Naive thymus-derived CD8-positive, alpha-beta T cell (primary cell): ENCODE measurements at places on chromosomes 16 and 17.

GRCh38 chr16:65598621-65599020 is 476.8 kb upstream of the CDH11 start:
- no peak for DNase-seq

DNA sequence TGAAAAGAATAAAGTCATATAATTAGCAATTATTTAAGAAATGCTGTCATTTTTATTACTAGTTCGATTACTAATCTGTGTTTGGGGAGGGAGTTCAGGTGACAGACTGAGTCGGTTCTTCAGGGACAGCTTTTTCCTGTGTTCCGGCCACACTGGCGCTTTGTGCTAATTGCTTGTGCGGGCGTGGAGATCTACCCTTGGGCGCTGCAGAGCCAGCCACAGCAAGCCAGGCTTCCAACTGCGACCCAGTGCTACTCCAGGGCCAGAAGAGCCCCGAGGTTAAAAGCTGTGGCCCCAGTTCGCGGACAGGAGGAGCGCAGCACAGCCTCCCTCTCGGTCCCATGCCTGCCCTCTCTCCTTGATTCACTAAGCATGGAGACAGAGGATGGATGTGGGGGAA is 6.5 kb upstream of the OR2C1 start:
- DNase-seq = no peak

- DNase-seq = peak; percentile 91
These were observed 14.2 kb upstream of the RHBDF2 start for GRCh38 chr17:76515274-76515949.

DNA sequence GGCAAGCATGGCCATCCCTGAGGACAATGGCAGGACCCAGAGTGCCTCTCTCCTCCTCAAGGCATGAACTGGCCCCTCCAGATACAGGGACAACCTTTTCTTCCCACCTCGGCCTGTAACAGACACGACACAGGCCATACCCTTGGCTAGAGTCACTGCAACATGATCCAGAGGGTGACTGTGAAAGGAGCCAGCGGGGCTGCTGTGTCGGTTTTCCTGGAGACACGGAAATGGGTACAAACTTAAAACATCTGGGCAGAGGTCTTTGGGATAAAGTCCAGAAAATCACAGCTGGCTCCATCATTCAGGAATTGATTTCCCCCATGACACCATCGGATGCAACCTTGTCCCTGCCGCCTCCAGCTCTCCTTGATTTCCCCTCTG is 5.3 kb downstream of the CEP295NL start:
- DNase-seq = no peak

GRCh38 chr16:67349172-67349571 is 22.6 kb downstream of the LRRC36 start:
- no peak for DNase-seq

GRCh38 chr17:44971776-44972483 is 3.8 kb upstream of the C1QL1 start:
- no peak for DNase-seq

GRCh38 chr17:47967607-47968252 is 3.2 kb upstream of the CDK5RAP3 start:
- no peak for DNase-seq

- peak; percentile 44 for DNase-seq
These were observed 27.4 kb upstream of the CACNA1H start for GRCh38 chr16:1125471-1125870.

GRCh38 chr17:29444589-29444988 is 54.4 kb downstream of the TAOK1 start:
- no peak for DNase-seq

DNA sequence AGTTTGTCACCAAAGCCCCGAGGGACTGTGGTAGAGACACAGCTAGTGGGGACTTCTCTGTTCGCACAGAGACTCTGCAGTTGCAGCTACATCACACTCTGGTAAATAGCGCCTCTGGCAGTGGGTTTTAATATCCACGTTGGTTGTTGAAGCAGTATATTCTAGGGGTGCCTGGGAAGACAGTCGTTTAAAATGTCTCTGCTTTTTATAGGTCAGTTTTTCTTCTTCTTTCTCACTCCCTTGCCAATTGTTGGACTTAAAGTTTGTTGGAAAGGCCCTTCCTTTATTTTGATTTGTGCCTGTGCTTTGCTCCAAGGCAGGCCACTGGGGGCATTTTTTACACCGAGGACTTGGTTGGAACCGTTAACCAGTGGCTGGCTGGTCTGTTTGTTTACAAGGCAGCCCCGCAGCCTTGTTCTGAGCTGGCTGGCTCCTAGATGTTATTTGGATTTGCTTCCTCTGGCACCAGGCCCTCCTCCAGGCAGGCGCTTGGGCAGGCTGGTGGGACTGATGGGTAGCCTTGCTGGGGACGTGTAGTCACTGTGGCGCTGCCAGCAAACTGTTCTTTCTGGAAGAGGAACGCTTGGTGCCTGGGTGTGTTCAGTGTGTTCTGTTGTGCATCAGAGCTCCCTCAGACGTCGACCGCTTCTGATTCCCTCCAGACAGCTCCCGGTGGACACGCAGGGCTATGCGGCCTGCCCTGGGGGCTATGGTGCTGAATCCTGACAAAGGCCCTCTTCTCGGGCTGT is 218.2 kb upstream of the CHMP6 start:
- DNase-seq = peak; percentile 35

GRCh38 chr17:79503126-79503839 is 107.6 kb downstream of the RBFOX3 start:
- no peak for DNase-seq

- no peak for DNase-seq
These were observed 66.1 kb downstream of the NEUROD2 start for GRCh38 chr17:39541652-39542051.

DNA sequence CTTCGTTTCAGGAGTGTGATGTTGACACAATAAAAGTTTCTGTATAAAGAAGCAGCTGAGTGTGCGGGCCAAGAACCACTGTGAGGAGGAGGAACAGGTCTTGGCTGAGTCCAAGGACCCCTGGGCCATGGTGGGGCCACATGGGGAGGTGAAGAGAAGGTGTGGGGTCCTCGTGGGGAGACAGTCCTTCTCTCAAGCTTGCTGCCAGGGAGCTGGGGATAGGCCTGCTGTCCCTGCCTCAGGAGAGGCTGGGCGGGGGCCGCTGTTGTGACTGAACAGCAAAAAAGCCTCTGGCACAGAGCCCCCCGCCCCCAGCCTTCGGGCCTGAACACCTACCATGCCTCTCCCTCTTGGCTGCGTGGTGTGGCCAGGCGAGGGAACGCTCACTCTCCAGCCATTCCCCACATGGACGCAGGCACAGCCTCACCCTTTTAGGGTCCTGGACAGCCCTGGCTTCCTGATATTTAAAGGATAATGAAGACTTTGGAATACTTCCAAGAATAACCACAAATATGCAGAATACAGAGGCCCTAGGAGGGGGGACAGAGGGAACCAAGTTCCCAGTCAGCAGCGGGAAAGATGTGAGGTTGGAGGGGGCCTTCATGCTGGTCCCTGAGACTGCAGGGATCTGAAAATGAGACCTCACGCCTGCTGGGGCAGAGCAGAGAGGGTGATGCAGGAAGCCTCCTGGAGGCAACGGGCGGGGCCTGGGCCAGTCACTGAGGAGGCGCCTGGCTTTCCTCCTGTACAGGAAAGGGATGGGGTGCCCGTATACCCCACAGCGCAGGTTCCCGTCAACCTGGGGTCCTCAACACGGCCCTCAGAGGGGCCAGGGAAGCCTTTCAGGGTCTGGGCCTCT is 100.0 kb upstream of the CREBBP start:
- no peak for DNase-seq

- DNase-seq = no peak
These were observed 117.0 kb upstream of the MAF start for GRCh38 chr16:79717333-79718137.

DNA sequence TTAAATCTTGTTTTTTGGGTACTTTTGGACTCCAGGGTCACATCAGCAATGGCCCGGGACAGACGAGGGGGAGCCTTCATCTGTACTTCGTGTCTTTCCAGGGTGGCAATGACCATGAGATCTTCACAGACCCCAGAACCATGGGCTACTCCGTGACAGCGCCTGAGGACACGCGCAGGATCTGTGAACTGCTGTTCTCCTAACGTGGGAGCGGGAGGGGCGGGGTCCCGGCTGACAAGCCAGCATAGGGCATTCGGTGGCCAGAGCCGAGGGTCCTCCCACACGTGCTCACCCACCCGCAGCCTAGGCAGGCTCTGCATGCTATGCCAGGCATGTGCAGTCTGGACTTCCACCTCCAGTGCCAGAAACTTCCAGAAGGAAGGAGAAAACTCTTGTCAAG is 21.2 kb downstream of the CARHSP1 start:
- DNase-seq = no peak

DNA sequence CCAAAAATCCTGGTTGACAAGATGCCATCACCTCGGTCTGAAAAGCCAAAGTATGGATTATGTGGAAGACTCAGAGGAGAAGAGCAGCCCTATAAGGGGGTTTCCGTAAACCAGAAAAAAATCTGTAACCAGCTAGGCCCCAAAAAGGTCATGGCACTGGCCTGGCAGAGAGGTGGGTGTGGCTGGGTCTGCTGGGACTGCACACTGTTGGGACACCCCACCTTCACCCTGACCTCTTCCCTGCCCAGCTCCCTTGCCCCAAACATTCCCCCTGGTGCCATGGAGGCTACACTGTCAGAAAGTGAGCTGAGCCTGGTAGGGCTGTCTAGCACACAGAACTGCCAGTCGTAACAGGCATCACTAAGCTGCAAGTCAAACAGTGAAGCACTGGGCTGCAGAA is 6.5 kb downstream of the SLC47A2 start:
- DNase-seq = no peak

- DNase-seq = no peak
These were observed 6.1 kb upstream of the ALDH3A2 start for GRCh38 chr17:19642373-19642893.

GRCh38 chr16:2204416-2205103 is 694 bp upstream of the MLST8 start:
- DNase-seq = no peak

GRCh38 chr16:80569440-80570105 is 28.8 kb downstream of the DYNLRB2 start:
- DNase-seq = no peak
